ENCODE measurements at places on chromosomes 5 and 9. TPM values are rescaled to one million over a fixed set of nuclear protein-coding genes. Genes with fewer than 3 reads are reported as not detected.

DNA sequence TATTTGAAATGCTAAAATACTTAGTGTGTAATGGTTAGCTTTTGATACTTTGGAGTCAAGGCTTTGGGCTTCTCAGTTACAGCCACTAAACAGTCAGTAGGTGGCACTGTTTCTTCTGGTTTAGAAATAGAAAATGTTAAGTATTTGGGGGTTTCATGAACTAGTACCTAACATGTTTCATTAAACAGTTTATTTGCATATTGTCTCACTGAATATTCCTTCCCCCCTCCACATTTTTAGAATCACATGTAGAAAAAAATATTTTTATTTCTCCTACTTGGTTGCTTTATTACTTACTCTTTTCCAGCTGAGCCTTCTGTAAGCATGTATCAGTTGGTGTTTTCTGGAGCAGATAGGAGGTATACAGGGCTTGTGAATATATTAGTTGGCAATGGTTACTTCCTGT is 48.0 kb downstream of the IPO11 start:
- DNase-seq, result peak; percentile 70

DNA sequence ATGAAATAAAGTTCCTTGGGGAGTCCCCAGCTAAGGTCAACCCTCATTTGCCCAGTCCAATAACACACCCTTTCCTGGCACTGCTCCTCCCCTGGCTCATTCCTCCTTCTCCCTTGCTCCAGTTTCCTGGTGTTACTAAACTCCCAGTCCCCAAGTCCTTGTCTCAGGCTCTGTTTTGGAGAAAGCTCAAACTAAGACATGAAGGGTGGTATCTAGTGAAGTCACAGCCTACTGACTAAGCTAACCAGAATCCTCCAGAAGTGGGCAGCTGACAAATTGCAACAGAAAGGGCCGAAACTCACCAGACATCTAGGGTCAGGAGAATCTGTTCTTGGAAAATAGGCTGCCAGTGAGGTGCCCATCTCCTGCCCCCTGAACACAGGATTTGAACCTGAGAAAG is 118.7 kb upstream of the NEK6 start:
- DNase-seq, result no peak

GRCh38 chr9:33765411-33765810 is 29.9 kb upstream of the PRSS3 start:
- no peak for DNase-seq

GRCh38 chr9:5375790-5376477 is 36.3 kb upstream of the RLN1 start:
- no peak for DNase-seq

- no peak for DNase-seq
Observed at GRCh38 chr5:132458651-132459030, 31.9 kb downstream of the IRF1 start.

DNA sequence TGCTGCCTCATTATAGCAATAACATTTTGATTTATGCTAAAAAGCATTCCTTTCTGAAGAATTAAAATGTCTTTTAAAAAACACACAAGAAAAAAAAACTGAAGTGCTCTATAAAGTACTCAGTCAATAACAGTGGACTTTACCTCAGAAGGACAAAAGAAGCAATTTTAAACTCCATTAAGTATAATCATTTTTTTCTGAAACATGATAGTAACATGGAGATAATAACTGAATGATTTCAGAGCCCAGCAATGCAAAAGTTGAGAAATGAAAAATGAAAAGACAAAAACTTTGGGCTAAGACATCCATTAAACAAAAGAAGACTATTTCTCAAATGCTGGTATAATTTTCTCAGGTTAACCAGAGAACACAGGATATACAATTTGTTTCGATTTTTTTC is 78.7 kb downstream of the RFX3 start:
- DNase-seq, result no peak

- DNase-seq, result peak; percentile 88
Observed at GRCh38 chr5:82396871-82397514, 118.8 kb upstream of the RPS23 start.

- DNase-seq, result no peak
Observed at GRCh38 chr5:175124251-175124813, 319.6 kb downstream of the DRD1 start.

- no peak for DNase-seq
Observed at GRCh38 chr5:11054014-11054413, 293.0 kb upstream of the DAP start.

DNA sequence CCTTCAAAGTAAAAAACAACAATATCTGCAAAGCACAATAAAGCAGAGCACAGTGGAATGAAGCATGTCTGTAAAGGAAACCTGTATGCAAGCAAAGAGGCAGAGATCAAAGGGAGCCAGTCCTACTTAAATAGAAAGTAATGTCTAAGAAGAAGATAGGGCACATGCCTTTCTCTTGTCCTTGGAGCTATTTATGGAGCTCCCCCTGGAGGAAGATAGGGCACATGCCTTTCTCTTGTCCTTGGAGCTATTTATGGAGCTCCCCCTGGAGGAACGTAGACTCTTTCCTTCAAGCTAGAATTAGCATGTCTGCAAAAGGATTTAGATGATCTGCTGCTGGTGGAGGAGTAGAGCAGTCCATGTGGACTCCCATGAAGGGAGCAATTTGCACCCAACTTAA is 168.1 kb upstream of the RASEF start:
- peak; percentile 51 for DNase-seq

DNA sequence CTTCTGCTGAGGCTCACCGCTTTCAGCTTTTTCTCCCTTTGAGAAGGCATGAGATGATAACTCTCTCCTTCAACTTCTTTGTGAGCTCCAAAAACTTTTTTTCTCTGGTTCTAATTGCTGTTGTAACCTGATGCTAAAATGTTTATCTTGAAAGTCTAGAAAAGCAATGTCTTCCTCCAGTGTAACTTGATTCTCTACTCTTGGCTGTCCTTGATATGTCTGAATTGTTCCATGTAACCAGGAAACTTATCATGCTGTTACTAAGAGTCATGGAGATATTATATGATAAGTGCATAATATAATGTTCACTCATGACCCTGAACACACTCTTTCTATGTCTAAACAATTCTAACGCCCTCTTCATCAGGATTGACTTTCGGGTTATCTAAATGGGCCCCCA is 128.0 kb upstream of the ABCA1 start:
- DNase-seq, result no peak

- no peak for DNase-seq
Observed at GRCh38 chr5:140110646-140110957, 3.3 kb upstream of the PURA start.

DNA sequence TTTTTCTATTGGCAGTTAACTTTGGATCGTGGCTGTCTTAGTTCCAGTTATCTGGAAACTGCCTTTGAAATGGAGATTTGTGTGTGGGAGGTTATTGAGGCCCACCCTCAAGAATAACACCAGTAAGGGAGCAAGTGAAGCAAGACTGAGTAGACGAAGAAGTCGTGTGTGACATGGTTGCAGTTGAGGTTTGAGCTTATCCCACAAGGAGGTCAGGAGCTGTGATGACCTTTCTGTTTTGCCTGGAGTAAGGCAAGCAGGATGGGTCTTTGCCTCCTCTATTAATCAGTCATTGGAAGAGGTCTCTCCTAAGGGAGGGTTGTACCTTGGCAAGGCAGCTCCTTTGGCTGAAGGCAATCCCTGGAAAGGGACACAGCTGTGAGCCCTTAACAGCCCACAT is 49.6 kb upstream of the CTXN3 start:
- no peak for DNase-seq

DNA sequence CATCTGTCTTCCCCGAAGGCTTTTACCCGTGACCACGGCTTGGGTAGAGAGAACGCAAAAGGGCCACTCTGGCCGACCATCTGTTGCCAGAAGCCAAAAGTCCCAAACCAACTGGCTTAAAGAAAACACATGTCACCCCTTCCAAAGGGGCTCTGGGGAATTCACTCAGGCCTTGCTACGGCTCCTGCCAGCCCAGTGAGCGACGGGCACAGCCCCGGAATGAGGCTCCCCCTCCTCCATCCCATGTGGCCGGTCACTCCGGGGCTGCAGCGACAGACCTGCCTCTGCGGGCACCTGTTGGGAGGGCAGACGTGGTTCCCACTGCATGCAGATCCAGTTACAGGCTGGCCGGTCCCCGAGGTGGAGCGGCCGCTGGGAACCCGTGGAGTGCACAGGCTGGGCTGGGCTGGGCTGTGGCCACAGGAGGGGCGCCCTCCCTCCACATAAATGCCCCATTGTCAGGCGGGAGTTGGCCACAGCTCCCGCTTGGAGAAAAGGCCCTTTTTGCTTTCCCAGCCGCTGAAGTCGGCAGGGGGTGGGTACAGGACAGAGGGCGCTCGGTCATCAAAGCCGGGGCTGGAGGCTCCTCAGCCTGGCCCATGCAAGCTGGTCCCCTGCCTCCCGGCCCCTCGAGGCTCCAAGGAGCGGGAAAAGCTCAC is 19.9 kb downstream of the NOTCH1 start:
- DNase-seq, result no peak

DNA sequence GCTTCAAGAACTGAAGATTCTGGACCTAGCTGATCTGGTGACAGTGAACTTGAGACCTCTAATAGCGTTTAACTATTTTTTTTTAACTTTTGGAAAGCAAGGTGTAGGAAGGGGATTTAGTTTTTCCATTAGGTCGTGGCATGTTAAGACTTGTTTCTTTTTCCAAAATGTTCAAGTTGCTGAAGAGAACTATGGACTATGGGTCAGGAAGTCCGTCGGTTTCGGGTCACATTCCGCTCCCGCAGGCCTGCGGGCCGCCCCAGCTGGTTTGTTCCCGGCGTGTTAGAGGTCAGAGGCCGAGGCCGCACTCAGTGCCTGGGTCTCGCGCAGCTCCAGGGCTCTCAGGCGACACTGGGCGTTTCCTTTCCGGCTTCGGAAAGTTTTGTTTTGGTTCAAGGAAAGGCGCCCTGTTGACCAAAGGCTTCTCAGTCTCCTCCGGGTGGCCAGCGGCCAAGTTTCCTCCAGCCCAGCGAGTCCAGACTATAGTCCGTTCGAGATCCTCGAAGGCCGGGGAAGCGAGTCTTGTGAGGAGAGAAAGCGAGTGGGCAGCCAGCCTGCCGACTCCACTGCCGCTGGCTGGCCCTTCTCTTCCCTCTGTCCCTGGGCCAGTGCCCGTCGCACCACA is 586 bp upstream of the FCHO2 start:
- DNase-seq, result no peak

DNA sequence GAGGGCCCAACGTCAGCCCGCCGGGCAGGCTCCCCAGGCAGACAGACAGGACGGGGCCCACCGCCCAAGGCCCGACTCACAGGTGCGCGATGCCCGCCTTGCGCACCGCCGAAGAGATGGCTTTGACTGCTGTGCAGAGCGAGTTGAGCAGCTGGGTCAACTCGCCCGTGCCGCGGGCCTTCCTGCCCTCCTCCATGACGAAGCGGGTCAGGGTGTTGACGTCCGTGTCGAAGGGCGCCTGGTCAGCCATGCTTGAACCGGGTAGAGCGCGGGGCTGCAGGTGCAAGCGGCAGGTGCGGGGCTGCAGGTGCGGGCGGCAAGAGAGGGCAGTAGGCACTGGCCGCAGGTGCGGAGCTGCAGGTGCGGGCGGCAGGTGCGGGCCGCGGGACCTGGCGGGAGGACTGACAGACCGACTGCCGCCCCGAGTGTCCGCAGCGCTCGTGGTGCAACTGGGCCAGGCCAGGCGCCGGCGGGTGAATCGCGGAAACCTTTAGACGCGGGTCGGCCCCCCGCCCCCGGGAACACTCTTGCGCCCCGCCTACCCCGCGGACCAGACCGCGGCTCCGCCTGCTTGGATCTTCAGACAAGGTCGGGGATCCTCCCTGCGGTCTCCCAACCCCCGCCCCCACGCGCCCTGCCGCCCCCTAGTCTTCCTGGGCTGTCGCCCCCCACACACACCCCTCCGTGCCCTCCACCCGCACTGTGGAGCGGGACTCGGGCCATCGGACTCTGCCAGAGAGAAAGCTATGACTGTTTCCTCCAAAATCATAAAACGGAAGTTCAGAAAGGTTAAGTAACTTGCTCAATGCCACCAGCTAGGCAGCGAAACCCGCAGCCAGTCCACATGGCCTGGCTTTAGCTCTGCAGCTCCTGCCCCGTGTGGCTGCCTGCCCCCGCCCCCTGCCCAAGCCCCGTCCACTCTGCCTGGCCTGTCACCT is at the start of gene FBP1:
FBP1 (minus strand) TSS at position 458 of the 938 bp plus-strand sequence; CDS start at position 250, 208 bp downstream.
- peak; percentile 71 for DNase-seq

DNA sequence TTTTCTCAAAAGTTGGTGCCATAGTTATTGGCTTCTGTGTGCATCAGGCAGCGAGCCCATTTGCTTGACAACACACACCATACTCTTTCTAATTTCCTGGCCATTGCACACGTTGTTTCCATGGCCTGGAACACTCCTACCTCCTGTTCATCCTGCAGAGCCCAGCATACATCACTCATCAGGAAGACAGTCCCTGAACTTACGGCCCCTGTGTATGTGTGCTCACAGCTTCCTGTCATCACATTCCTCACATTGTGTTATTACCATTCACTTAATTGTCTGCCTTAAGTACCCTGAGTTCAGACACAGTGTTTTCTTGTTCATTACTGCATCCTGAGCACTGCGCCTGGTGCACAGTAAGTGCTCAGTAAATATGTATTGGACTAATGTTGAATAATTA is 355.9 kb downstream of the PRELID2 start:
- no peak for DNase-seq

DNA sequence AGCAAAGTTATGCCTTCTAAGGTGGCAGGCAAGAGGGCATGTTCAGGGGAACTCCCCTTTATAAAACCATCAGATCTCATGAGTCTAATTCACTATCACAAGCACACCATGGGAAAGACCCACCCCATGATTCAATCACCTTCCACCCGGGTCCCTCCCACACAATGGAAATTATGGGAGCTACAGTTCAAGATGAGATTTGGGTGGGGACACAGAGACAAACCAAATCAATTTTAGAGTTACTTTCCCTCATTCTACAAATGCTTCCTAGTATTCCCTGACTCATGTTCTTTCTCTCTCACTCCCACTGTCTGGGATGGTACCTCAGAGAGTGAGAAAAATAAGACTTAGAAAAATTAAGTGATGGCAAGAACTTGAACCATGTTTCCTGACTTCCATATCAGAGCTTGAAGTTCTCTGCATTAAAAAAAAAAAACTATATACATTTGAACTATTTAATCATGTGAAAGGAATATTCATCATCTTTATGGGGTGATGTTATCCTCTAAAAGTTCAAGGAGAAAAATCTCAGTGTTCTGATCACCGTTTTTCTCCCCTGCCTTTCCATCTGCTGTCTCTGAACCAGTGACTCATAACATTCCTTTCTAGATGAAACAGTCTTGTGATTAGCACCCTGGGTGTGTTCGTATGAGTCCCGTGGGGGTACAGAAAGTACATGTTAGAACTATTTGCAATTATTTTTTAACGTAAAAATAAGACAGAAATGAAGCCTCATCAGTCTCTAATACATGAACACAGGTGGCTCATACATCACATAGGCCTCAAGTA is 282.9 kb downstream of the SLF1 start:
- DNase-seq, result peak; percentile 47

The FIBCD1 gene
- polyA plus RNA-seq, result not detected

The SQSTM1 gene
- 727 TPM for polyA plus RNA-seq

The PPIC gene
- 249 TPM for polyA plus RNA-seq

The FCN1 gene
- polyA plus RNA-seq, result not detected

The TRIP13 gene
- polyA plus RNA-seq, result 9.2 TPM

The MAMDC4 gene
- 12.7 TPM for polyA plus RNA-seq

The TPPP gene
- polyA plus RNA-seq, result 5.2 TPM

The QRFP gene
- polyA plus RNA-seq, result 0.74 TPM

The SLC36A1 gene
- polyA plus RNA-seq, result 13.5 TPM

The TNFSF15 gene
- polyA plus RNA-seq, result 7.1 TPM

Data from hepatocyte (in vitro differentiated cells).